ENCODE measurements at places on chromosomes 4 and X.

DNA sequence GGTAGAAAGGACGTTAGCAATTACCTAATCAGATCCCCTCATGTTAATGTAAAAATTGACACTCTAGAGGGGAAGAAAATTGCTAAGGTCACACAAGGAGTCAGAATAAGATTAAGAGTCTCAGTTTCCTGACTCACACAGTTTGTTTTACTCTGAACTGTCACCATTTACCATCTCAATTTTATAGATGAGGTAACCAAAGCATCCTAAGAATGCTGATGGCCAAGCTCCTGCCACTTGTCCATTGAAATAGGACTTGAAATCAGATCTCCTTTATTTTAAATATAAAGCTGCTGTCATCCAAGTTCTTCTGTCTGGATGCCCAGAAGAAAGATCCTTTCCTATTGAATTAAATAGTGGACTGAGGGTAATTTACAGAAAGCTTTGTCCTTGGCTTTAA lies 114.8 kb upstream of the VAMP7 start:
- no peak for DNase-seq

GRCh38 chrX:45747905-45748304 lies 547.2 kb upstream of the DIPK2B start:
- no peak for DNase-seq

GRCh38 chrX:49977319-49978090 lies 55.1 kb downstream of the CLCN5 start:
- no peak for DNase-seq

DNA sequence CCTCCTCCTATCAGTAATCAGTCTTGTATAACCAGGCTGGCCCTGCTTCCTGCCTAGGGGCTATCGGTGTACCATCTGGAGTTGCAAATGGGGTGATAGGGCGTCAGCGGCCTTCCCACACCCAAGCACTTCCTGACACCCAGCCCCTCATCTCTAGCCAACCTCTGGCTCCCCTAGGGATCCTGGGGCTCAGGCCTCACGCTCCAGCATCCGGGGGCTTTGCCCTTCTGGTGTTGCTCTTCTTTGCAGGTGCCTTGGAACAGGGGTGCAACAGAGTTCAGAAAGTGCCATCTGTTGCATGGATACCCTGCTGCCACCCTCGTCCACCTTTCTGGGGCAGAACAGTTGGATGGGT lies 4.1 kb downstream of the IL9R start:
- no peak for DNase-seq

GRCh38 chr4:106318511-106318910 lies 2.2 kb downstream of the AIMP1 start:
- DNase-seq: no peak

GRCh38 chr4:101420661-101421060 lies 73.3 kb upstream of the PPP3CA start:
- DNase-seq: no peak

GRCh38 chr4:3107691-3108121 lies 33.2 kb downstream of the HTT start:
- no peak for DNase-seq

Measured in activated CD4-positive, CD25-positive, alpha-beta regulatory T cell treated with anti-CD3 and anti-CD28 coated beads, Interleukin-2, amount 50 U/mL, for 16 hours (primary cell).